PC-3 (cell line): ENCODE measurements at places on chromosomes 7 and 10. TPM values are rescaled to one million over a fixed set of nuclear protein-coding genes. Genes with fewer than 3 reads are reported as not detected.

DNA sequence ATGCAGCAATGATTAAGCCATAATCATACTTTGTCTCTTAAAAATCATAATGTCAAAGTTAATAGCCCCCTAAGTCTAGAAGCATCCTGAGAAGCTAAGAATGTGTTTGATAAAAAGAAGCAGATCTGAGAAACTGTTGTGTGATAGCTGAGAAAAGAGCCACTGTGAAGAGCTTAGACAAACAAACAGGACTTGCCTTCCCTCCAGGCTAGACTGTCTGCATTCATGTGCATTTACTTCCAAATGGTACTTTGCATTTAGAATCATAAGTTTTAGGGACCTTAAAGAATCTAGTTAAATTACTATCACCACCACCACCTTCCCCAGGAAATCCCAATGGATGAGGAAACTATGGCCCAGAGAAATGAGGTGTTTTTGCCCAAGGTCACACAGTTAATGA lies 62.7 kb upstream of the NFKB2 start:
- no peak for DNase-seq
- no peak overlapping the region for H3K27ac ChIP-seq
- no peak overlapping the region for H3K4me3 ChIP-seq
- H3K27me3 ChIP-seq: no peaks in the 10 kb centered on the region
- H3K36me3 ChIP-seq: no peaks in the 10 kb centered on the region

WNT16 gene
- not detected in 2 replicates for total RNA-seq

DNA sequence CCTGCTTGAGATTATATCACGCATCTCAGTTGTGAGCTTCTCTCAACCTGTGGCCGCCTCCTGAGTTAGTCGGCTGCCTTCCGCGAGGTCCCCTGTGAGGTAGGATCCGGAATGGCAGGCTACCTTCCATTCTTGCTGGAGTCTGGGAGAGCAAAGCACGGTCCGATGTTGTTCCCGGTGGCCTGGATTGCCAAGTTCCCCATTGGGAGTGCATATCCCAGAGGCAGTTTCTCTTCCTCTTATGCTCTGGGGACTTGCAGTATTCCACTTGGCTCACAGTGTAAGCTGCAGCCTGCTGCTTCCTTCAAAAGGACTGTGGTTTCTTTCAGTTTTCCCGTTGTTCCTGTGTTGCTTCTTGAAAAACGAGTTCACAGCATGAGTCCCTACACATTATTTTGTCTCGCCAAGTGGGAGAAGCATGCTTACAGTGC lies 225.4 kb upstream of the ZWINT start:
- no peaks in the 10 kb centered on the region for H3K36me3 ChIP-seq
- no peaks in the 10 kb centered on the region for H3K27me3 ChIP-seq
- no peak for DNase-seq
- no peaks in the 10 kb centered on the region for H3K4me1 ChIP-seq
- H3K4me3 ChIP-seq: no peak overlapping the region

EPHB4 gene
- total RNA-seq: 104 and 150 TPM in 2 replicates

DNA sequence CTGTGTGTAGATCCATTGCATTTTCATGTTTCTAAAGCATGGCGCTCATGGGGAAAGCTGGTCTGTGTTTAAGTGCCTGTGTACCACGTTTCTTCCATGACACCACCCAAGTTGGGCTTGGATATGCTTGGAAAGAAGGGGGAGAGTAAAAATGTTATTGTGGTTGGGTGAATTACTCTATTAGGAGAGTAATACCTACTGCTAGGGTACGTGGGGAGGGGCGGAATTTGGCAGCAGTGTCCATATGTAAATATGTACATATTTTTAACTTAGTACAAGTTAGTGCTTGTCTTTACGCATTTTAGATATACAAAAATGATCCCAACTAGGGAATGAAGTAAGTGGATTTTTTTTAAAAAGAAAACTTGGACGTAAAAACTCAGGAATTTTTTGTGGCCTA lies 42.9 kb upstream of the SAMD8 start:
- DNase-seq: no peak
- H3K4me1 ChIP-seq: no peaks in the 10 kb centered on the region
- H3K27me3 ChIP-seq: no peaks in the 10 kb centered on the region
- no peak overlapping the region for H3K4me3 ChIP-seq
- H3K36me3 ChIP-seq: no peaks in the 10 kb centered on the region
- H3K27ac ChIP-seq: no peak overlapping the region

LIPK gene
- not detected in 2 replicates for total RNA-seq
